ENCODE measurements at places on chromosomes 7 and 10.

DNA sequence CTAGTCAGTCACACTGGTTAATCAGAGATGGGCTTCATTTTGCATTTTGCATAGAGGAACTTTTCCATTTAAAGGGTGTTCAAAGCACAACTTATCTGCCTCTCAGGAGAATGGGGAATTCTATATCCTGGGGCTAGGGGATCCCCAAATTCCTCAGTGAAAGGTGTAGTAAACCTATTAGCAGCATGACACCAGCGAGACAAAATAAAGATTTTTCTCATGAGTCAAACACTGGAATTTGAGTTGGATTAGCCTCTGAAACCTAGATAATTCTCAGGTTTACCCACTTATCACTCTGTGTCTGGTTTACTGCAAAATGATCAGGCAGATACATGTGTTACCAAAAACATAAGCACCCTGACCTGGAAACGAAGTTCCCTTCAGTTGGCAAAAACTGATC lies 2.1 kb downstream of the AFAP1L2 start:
- DNase-seq, result no peak

GRCh38 chr10:80535671-80536360 lies 1.9 kb upstream of the SH2D4B start:
- no peak for DNase-seq

DNA sequence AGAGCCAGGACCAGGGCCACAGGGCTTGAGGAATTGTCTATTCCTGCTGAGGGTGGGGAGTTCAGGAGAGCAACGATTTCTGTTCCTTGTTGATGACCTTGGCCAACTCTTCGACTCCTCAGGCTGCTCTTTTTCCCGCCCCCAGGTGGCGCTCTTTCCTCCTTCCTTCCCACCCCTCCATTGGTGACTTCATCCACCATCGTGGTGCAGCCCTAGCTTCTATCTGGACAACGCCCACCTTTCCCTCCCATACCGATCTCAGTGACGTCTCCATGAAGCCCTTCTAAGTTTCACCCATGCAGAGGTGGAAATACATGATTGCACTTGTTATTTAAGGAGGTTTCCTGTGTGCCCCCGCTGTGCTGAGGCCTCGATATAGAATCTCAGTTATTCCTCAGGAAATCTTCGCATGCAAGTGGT lies 22.1 kb upstream of the CARD11 start:
- no peak for DNase-seq

DNA sequence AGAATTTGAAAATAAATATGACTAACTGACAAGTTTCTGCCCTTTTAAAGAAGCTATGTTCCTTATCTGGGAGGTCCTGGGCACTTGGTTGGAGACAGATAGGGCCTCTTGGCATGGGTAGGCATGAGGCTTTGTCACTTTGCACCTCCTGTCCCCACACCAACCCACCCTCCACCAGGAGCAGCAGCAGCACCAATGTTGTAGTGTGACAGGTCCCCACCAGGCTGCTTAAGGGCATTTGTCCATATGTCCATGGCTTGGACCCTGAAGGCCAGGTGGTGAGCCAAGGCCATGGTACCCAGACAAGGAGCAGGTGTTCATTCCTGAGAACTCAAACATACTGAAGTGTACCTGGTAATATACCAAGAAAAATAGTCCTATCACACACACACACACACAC lies 629.1 kb downstream of the ACTR3B start:
- no peak for DNase-seq

GRCh38 chr7:99729486-99730237 lies 5.3 kb downstream of the CYP3A7 start:
- no peak for DNase-seq

DNA sequence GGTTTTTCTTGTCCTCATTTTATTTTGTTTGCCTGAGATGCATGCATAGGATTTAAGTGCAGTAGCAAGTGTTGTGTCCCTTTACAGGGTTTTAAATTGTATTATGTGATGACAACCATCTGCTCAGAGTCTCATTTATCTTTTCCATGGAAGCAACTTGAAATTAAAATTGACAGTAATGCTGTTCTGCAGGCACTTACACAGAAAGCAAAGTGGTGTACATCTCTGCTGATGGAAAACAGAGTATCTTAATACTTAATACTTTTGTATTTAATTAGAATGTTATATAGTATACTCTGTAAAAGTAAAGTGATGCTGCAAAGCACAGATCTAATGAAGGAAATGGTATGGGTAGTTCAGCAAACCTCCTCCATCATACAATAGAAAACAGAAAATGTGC lies 482.9 kb downstream of the POM121L12 start:
- no peak for DNase-seq

DNA sequence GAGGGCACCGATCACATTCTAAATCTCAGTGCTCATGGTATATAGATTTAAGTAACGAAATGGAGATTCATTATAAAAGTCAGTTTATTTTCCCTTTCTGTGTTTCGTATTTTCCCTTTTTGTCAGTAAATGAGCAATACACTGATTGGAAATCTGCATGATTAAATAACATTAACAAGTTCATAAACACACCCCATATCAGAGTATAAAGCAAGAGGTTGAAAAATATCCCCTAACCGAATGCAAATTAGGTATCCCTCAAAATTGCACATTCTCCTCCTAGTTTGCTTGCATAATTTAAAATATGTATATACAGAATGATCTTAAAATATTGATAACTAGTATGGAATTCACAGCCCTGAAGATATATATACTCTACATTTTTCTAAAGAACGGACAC lies 64.6 kb downstream of the SLC37A3 start:
- no peak for DNase-seq

- no peak for DNase-seq
Observed at GRCh38 chr10:43250615-43251418, 16.0 kb downstream of the RASGEF1A start.

Data from C1 segment of cervical spinal cord (tissue), 14 donors.